WTC11 (cell line): ENCODE measurements at places on chromosomes 3 and 15.

DNA sequence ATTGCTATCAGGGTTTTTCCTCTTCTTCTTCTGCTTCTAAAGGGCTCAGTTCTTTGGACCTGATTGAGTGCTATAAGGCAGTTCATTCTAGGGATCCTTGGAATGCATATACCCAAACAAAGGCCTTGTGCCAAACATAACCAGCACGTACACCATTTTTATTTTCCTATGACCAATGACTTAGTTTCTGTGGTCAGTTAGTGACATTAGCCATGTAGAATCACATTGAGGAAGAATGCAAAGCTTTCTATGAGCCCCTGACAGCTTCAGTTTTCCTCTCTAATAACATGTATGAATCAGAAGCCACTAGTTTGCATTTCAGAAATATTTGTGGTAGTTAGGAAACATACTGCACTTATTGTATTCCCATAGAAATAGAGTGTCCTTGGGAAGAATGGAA lies 240.0 kb downstream of the THRB start:
- no peak for DNase-seq

- DNase-seq, result no peak
Measured at GRCh38 chr15:81311752-81312464, 12.0 kb downstream of the STARD5 start.

GRCh38 chr3:126714921-126715320 lies 10.9 kb downstream of the CHCHD6 start:
- no peak for DNase-seq

- DNase-seq, result no peak
Measured at GRCh38 chr15:76929011-76929760, 2.4 kb upstream of the RCN2 start.
